SJCRH30 (cell line): ENCODE measurements at places on chromosomes 1 and 21. TPM values are rescaled to one million over a fixed set of nuclear protein-coding genes. Genes with fewer than 3 reads are reported as not detected.

DNA sequence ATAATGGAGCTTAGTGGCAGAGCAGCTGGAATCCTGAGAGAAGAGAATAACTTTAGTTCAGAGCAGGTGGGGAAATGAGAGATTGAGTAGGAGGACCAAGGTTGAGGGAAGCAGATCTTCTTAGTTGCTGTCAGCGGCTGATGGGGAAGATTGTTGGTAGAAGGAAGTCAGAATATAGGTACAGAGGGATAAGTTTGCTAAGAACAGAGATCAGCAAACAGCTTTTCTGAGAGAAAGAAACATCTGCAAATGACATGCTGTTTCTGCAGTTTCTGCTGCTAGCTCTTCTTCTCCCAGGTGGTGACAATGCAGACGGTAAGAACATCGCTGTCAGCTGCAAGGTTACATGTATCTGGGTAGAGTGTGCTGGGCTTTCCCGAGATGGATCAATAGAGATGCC lies at the start of gene CD1C:
CD1C (plus strand) TSS at position 113 of the 400 bp plus-strand sequence; CDS start at position 255, 142 bp downstream.
- DNase-seq: no peak

GRCh38 chr1:201391651-201392511 lies 7.2 kb downstream of the LAD1 start:
- no peak for DNase-seq

DNA sequence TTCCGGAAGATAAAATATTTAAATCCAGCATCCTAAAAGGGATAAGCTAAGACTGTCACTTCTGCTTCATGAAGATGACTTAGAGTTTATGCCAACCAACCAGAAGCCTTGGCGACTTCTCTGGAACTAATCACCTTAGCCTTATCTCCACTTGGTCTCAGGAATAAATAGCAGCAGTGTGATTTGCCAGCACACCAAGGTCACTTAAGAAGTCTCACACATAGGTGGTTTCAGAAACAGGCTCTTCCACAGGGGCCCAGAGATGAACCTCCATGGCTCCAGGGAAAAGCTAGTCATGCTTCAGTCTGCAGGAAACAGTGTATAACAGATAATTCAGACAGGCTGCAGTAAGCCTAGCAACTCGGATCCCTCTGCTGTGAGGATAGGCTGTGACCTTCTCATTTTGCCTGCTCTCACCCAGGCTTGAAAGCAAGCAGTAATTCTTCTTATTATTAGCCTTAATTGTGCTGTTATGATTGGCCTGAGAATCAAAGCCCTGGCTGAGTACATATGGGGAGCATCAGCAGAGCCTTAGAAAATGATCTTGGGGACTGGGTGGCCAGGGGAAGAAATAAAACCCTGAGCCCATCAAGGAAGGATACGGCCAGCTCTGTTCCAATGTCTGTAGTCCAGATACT lies 84.7 kb downstream of the WLS start:
- no peak for DNase-seq

Gene FAM151A
- total RNA-seq: not detected in 2 replicates
